ENCODE measurements at places on chromosomes 2 and 18.

DNA sequence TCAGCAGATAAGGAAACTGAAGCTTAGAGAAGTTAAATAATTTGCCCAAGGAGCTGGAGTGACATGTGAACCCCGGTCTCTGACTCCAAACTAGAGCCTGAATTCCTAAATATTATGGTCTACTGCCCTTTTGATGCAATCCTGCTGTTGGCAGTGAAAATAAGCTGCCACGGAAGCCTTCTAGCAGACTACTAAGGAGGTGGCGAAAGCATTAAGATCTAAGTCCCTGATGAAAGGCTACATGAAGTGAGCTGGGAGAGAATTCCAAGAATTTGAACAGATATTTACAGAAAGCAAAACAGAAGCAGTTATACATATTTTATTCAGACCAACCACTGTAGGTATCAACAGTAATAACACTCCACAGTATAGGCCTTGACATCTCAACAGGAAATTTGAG, 28.1 kb downstream of the TRMT61B start:
- no peak for DNase-seq

DNA sequence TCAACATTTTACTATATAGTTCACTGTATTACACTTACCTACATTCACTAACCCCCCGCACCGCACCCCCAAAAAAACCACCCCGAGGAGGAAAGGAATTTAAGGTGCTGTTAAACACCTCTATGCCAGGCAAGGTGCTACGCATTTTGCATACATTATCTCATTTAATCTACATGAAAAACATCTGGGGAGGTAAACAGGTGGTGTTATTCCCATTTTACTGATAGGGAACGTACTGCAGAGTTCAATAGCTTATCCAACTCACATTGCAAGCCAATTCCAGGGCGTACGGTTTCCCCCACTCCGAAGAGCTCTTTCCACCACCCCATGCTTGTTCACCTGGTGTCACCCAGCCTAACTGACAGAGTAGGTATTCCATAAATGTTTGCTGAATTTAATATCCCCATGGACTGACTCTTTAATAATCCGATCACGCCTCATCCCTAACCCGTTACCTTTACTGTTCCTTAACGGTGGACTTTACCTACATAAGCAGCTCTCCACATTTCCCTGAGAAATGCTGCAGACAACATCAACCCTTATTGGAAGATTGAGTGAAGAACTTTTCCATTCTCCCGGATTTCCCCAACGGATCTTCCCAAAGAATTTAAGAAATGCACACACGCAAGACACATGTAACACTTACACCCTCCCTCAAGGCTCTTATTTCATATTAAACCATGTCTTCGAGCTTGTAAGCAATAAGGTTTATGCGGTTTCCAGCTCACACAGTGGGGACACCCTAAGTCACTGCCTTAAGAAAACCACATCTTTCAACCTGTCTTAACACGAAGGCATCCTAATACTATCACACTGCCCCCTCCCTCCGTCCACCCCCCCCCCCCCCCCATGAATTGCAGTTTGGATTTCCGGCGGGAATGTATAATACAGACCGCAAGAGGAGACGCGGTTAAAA, 1.2 kb downstream of the RAPH1 start:
- DNase-seq, result no peak

DNA sequence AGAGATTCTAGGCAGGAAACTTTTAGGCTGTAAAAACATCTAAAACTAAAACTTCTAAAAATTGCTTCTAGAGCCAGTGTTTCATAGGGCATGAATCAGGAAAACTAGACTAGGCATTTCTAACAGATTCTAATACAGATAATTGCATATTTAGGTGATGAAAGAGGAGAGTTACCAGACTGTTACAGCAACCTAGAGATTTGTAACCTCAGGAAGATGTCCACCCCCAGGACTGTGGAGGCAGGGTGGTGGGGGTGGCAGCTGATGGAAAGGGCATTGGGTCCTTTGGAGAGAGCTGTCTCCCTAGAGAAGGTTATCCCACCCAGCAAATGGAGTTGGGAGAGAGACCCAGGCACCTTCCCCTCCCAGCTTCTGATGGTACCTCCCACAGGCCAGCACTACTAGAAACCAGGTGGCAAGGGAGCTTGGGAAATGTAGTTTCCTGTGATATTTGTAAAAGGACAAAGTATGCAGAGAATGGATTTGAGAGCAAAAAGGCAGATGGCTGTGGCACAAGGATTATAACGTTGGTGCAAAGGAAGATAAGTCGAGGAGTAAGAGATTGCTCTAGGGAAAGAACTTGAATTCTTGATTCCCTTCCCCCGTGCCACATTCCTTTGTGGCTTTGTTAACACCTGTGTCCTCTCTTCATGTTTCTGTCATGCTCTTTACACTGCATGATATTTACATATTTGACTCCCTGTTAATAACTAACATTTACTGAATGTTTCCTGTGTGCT, 75.6 kb upstream of the MGAT5 start:
- DNase-seq, result no peak

DNA sequence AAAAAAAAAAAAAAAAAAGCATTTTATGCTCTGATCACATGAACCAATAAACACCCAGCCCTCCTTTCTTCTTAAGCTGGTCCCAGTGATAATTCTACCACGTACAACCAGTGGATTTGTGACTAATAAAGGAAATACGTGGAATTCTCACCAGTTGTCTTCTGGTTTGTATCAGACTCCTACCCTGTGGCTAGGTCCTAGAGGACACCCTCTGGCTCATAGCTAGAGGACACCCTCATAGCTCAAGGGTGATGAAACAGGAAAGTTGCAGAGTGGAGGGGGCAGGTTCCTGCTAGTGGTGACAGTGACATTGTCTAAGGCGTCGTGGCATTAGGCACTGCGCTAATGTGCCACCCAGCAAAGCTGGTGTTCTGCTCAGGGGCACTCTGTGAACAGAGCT, 167.8 kb downstream of the BCL11A start:
- no peak for DNase-seq

GRCh38 chr2:28583899-28584553, 88.2 kb downstream of the PLB1 start:
- peak; percentile 93 for DNase-seq

DNA sequence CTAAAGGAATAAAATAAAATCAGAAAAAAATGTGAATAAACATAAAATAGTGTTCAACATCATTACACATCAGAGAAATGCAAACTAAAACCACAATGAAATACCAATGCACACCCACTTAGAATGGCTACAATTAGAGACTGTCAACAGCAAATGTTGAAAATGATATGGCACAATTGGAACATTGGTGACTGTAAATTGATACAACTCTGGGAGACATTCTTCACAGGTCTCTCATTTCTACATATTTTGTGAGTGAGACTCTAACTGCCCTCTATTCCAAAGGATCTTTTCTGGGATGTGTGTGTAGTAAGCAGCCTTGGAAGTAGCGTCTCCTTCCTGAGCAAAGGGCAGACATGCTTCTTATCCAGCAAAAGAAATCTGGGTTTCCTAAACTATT, 323.0 kb downstream of the FBXO15 start:
- DNase-seq, result no peak

DNA sequence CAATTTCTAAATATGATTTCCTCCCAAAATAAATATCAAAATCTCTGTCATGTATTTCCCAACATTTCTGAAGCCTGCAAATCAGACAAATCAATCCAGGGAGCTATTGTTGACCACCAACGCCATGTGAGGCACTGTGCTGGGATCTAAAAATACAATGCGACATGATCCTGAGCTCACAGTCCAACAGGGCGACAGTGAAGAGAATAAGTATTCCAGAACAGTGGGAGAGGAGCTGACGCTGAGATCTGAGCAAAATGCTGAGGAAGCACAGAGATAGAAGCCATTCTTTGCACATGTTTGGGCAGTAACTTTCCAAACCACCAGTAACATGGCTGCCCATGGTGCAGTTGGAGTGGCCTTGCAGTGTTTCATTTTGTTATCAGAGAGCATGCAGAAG, 412.5 kb downstream of the LRATD1 start:
- DNase-seq, result no peak

DNA sequence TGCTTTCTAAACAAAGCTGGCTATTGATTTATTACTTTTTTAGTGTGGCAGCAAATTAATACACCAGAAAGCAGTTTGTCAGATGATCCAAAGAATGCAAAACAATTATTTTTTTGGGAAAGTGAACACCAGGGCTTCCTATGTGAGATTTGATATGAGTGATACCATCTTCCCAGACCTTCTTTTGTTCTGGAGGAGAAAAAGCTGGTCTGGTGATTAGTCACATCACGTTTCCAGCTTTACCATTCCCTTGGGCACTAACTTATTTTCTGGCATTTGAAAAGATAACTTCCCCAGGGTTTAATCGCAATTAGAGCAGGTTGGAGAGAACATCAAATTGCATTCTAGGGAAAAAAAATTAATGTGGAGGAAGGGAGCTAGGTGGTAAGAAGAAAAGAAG, 182.9 kb upstream of the TANK start:
- no peak for DNase-seq

DNA sequence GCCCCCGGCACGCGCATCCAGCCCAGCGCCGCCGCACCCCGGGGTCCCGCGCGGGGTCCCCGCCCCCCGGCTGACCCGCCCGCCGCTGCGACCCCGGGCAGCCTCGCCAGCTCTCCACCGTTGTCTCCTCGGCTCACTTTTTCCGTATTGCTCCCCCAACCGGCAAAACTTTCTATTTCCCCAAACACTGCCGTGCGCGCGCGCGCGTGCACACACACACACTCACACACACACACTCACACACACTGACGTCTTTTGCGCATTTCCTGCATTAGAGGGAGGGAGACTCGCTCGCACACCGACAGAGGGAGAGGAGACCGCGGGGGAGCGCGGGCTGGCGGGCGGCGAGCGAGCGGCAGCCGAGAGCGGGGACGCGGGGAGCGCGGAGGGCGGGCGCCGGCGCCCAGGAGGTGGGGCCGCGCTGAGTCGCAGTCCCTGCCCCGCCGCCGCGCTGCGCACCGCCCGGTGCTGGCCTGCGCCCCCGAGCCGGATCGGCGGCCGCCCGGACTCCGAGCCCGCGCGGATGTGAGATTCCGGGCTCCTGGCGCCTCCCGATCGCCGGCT, 542 bp upstream of the PRKCE start:
- peak; percentile 98 for DNase-seq

GRCh38 chr2:69781321-69782248, 39.7 kb downstream of the ANXA4 start:
- no peak for DNase-seq

All from ascending aorta (tissue), 2 donors.